HFFc6 (cell line): ENCODE measurements at places on chromosomes 3 and 15. TPM values are rescaled to one million over a fixed set of nuclear protein-coding genes. Genes with fewer than 3 reads are reported as not detected.

Gene IL17RB
- not detected in 3 replicates for total RNA-seq

Gene GOLGA6A
- total RNA-seq, result not detected in 2 replicates

Gene EIF2B5
- 27.0 to 32.7 TPM (median 30.6 TPM) in 3 replicates for total RNA-seq

Gene DZIP3
- total RNA-seq, result 8.0 to 12.7 TPM (median 8.5 TPM) in 3 replicates

Gene ITIH1
- not detected in 3 replicates for total RNA-seq

Gene SRPRB
- total RNA-seq, result 94.8 to 127 TPM (median 113 TPM) in 3 replicates

Gene RAB6B
- 1.6 and 7.6 TPM in 2 replicates for total RNA-seq

Gene HOMER2
- 0.76 to 1.5 TPM (median 1.4 TPM) in 3 replicates for total RNA-seq

DNA sequence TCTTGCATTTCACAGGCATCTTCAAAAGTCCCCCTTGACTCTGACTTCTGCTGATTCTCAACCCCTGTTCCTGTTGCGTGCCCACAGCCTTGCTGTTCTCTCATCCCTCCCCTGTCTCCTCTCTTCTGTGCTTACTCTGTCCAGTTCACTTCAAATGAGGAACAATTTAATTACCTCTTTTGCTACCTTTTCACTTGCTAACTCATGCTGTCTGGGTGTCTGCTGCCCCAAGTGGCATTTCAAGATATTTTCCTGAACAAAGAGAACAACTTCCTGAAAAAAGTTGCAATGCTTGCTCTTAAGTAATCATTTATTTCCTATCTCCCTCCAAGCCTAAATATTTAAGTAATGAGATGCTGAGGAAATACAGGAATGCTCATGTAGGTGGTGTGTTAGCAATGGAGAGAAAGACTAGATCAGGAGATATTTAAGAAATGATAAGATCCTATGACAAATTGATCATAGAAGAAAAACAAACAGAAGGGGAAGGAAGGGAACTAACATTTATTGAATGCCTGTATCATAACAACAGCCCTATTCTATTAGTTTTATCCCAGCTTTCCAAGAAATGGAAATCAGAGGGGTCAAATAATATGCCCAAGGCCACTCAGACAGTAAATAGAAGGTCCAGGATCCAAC is 42.2 kb downstream of the SV2B start:
- no peaks in the 10 kb centered on the region for H3K4me1 ChIP-seq
- H3K27me3 ChIP-seq, result no peaks in the 10 kb centered on the region; the same call in 1 of the 2 replicates
- no peak for DNase-seq
- no peaks in the 10 kb centered on the region for H3K36me3 ChIP-seq
- no peak overlapping the region for H3K4me3 ChIP-seq

DNA sequence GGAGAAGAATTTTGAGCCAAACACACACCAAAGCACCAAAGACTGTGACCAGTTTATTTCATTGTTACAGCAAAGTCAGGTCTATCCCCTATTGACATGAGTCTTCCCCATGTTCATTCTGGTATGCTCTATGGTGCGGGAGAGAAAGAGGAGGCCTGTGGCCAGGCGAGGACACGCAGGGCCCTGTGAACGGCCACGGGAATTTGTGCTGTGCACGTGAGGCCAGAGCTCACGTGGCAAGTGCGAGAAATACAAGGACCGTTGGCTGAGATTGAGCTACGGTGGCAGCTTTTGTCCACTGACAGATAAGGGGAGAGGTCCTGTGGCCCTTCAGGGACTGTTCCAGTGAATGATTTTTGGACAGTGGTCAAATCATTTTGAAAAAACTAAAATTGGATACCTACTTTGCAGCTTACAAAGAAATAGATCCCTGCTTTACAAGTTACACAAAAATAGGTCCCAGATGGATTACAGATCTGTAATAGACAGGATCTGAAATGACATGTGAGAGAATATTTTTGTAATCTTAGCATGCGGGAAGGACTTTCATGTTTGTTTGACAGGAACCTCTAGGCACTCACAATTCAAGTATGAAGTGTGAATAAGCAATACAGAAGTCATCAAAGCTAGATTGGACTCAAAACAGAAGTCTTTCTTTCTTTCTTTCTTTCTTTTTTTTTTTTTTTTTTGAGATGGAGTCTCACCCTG is 9.2 kb downstream of the ZSCAN2 start:
- H3K4me1 ChIP-seq, result peaks cover 11% of the 10 kb centered on the region
- no peak overlapping the region for H3K4me3 ChIP-seq

GRCh38 chr3:108053483-108053882 is 37.3 kb downstream of the CD47 start:
- H3K4me1 ChIP-seq, result peaks cover 29% of the 10 kb centered on the region
- no peak overlapping the region for H3K4me3 ChIP-seq
- no peak overlapping the region; the same call in 1 of the 2 replicates for H3K27ac ChIP-seq
- H3K36me3 ChIP-seq, result peaks cover 28% of the 10 kb centered on the region

DNA sequence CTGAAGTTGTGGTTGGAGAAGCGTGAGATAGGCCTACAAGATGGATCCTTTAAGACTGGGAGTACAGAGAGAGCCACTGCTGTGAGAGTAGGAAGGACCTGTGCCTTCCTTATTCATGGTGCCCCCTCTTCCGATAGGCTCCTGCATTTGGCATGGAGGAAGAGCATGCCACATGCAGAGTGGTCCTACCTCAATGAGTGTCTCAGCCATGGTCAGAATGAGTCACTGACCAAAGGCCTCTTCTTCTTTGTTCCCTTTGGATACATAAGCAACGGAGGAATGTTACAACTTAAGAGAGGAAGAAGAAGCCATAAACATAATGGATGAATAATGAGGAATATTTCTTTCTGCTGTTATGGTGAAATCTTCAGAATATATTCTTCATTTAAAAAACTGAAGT is 681.2 kb upstream of the GRM7 start:
- H3K27ac ChIP-seq, result no peak overlapping the region
- H3K36me3 ChIP-seq, result no peaks in the 10 kb centered on the region
- no peak overlapping the region for H3K4me3 ChIP-seq

- DNase-seq, result no peak
- no peak overlapping the region for H3K4me3 ChIP-seq
- no peaks in the 10 kb centered on the region for H3K27me3 ChIP-seq
- no peaks in the 10 kb centered on the region for H3K36me3 ChIP-seq
These were observed 44.9 kb upstream of the PLXNA1 start for GRCh38 chr3:126937973-126938372.

DNA sequence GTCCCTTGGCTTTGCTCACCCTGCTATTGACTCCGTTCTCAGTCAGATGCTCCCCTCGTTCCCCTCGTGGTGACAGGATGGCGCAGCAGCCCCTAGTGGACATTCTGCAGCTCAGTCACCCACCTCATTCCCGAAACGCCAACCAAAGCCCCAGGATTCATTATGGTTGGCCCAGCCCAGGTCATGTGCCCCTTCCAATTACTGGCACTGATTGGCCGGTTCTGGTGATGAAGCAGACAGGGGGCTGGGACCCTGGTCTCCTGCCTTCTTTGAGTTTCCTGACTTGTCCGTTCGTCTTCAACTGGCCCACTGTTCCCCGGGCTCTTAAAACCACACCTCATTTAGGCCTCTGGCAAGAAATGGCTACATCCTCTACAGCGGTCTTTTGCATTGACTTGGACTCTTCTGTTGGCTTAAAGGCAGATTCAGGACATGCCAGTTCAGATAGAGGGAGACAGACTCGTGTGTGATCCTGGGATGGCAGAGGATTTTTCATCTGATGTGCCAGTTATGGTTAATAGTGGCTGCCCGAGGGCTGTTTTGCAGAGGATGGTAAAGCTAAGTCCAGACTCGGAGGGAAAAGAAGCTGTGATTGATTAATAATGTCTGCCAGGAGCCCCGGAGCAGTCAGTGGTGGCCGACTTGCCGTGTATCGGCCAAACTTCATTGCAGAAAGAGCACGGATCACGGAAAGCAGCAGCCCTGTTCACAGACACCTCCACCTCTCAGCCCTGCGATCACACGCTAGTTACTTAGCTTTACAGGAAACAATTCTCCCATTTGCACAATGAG is 37.8 kb downstream of the LSM3 start:
- H3K4me3 ChIP-seq, result no peak overlapping the region
- peaks cover 14% of the 10 kb centered on the region for H3K36me3 ChIP-seq
- no peaks in the 10 kb centered on the region for H3K27me3 ChIP-seq
- no peak for DNase-seq

GRCh38 chr3:45865563-45865962 is 20.8 kb upstream of the CCR9 start:
- no peaks in the 10 kb centered on the region for H3K4me1 ChIP-seq
- peaks cover 9% of the 10 kb centered on the region for H3K36me3 ChIP-seq
- no peak for DNase-seq
- H3K27me3 ChIP-seq, result peaks cover 40% of the 10 kb centered on the region
- H3K4me3 ChIP-seq, result no peak overlapping the region
- H3K27ac ChIP-seq, result no peak overlapping the region

DNA sequence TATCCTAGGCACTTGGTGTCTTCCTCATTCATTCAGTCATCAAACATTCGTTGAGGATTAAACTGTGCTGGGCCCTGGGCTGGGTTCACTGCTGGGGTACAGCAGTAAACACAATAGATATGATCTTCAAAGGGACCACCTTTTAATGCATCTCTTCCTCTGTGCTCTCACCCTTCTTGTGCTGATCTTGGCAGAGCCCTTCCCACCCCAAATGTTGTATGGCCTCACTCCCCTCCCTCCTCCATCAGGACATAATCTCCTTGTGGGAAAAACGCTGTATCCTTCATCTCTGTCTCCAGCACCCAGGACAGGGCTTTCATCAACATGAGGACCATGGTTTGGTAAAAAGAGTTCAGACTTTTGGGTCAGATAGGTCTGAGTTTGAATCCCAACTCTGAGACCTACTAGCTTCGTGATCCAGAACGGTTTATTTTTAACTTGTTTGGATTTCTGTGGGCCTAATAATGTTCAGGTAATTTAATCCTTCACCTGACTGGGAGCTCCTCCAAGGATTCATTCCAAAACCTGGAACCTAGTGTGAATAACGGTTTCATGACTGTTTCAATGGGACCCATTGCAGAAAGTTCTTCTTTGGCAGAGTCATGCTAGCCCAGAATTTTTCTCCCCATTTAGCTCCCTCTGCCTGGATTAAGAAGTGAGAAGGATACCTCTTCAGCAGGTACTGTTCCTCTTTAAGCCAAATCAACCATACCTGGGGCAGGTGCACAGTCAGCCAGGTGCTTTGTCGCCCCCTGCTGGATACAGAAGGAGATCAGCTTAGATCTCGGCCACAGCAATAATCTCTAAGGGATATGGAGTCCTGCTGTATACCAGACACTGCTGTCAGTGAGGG is 5.2 kb upstream of the WNT7A start:
- no peaks in the 10 kb centered on the region for H3K36me3 ChIP-seq
- H3K27me3 ChIP-seq, result peaks cover 30% of the 10 kb centered on the region
- no peak for DNase-seq
- H3K27ac ChIP-seq, result no peak overlapping the region
- H3K4me3 ChIP-seq, result no peak overlapping the region

DNA sequence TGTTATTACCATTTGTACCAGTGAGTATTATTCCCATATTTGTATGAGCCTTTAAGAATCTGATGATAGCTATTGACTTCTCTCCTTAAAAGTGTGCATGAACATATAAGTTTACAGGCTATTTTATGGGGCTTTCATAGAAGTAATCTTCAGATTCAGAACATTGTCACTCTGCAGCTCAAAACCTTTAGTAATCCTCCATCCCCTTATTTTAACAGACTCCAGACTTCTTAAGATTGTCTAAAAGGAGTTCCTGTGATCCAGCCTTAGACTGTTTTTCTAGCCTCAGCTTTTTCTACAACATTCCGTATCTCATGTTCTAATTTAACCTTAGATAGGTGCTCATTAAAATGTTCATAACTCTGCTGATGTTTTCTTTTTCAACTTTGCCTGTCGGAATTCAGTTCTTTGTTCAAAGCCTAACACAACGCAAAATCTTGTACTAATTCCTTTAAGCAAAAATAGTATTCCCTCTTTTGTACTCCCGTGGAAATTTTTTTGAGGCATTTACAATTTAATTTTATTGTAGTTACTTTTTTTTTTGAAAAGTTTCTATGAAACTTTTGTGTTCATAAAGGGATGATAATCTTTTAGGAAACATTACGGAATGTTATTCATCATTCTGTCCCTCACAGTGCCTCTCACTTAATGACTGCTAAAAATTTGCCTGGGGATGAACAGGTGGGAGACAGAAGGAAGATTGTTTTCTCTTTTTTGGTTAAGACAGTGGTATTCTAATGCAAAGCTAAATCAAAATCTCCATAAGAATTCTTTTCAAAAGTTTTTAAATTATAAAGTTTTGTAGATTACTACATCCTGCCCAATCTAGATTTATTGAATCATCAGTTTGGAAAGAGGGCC is 38.7 kb upstream of the UTS2B start:
- H3K36me3 ChIP-seq, result peaks cover 41% of the 10 kb centered on the region
- no peak overlapping the region for H3K4me3 ChIP-seq
- peak overlapping the region; percentile 38; the same call in 1 of the 2 replicates for H3K27ac ChIP-seq
- DNase-seq, result no peak
- peaks cover 69% of the 10 kb centered on the region for H3K4me1 ChIP-seq
- no peaks in the 10 kb centered on the region for H3K27me3 ChIP-seq

DNA sequence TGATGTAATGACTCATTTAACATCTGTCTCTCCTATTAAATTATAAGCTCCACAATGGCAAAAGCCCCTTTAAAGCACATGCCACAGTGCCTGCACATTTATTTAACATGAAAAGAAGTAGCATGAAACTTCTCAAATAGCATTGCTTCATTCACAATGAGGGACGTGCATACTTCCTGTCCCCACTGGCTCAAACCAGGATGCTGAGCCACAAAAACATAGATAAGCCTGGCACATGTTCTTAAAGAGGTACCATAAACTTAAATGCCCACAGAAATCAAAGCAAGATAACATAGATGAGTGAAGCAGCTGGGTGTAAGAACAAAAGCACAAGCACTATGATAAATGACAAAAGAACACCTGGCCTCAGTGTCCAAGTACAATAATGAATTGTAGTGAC is 3.8 kb downstream of the TP53BP1 start:
- DNase-seq, result no peak
- H3K4me3 ChIP-seq, result no peak overlapping the region
- H3K4me1 ChIP-seq, result peaks cover 38% of the 10 kb centered on the region
- H3K36me3 ChIP-seq, result peaks cover 15% of the 10 kb centered on the region
- no peak overlapping the region for H3K27ac ChIP-seq
- no peaks in the 10 kb centered on the region; the same call in 1 of the 2 replicates for H3K27me3 ChIP-seq

- H3K27ac ChIP-seq, result no peak overlapping the region
- H3K36me3 ChIP-seq, result no peaks in the 10 kb centered on the region
- H3K4me1 ChIP-seq, result peaks cover 4% of the 10 kb centered on the region; the same call in 1 of the 2 replicates
- no peaks in the 10 kb centered on the region for H3K27me3 ChIP-seq
- DNase-seq, result no peak
These were observed 75.7 kb upstream of the DPPA4 start for GRCh38 chr3:109413049-109413448.

- peak overlapping the region; percentile 76 for H3K4me3 ChIP-seq
- peaks cover 16% of the 10 kb centered on the region for H3K36me3 ChIP-seq
- H3K27ac ChIP-seq, result peak overlapping the region; percentile 82
- no peaks in the 10 kb centered on the region; the same call in 1 of the 2 replicates for H3K27me3 ChIP-seq
These were observed 20.1 kb downstream of the RFT1 start for GRCh38 chr3:53109891-53110771.

- DNase-seq, result peak; percentile 68
- H3K36me3 ChIP-seq, result no peaks in the 10 kb centered on the region; the same call in 1 of the 2 replicates
- peaks cover 3% of the 10 kb centered on the region; the same call in 1 of the 2 replicates for H3K27me3 ChIP-seq
- H3K4me3 ChIP-seq, result peak overlapping the region; percentile 84
These were observed 159.8 kb upstream of the TSC22D2 start for GRCh38 chr3:150248116-150248887.

- no peaks in the 10 kb centered on the region; the same call in 1 of the 2 replicates for H3K27me3 ChIP-seq
- peaks cover 14% of the 10 kb centered on the region for H3K36me3 ChIP-seq
- DNase-seq, result no peak
- no peak overlapping the region for H3K4me3 ChIP-seq
These were observed 50.0 kb downstream of the MB21D2 start for GRCh38 chr3:192867645-192868044.
